Epithelial cell of proximal tubule (primary cell): ENCODE measurements at places on chromosomes 12 and 14.
A peak's percentile ranks its signal among the peaks of the same experiment; 100 is the strongest.

DNA sequence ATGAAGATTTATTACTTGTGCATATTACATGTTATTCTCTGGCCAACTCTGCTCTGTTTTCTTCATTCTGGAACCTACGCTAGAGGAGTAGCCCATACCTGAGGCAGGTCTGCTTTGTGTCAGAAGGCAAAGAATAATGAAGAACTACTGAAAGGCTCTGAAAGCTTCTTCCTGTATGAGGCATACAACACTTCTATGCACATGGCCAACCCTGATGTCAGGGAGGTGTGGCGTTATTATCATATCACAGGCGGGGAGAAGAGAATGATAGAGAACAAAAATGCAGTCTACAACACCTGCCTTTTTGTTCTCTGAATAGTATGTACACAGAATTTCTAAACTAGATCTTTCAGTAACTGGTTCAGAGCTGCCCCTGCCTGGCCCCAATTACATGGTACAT is 32.5 kb upstream of the CRY1 start:
- DNase-seq: no peak

DNA sequence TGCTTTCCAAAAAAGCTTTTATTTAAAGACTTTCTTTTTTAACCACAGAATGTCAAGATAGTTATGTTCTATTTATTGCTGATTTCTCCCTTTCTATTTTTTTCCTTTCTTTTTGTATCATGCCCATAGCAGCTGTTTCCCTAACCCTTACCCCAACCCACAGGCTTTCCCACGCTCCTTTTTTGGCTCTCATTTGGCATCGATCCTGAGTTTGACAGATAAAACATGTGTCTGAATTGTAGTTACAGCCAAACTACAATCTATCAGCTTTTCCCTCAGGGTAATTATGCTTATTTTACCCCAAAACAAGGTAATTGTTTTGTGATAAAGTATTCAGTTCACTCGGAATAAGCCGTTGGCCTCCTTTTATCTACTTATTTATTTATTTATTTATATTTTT is 46.7 kb downstream of the PDE3A start:
- DNase-seq: no peak

GRCh38 chr14:105126981-105127329 is 41.6 kb downstream of the JAG2 start:
- no peak for DNase-seq

GRCh38 chr12:77343291-77343690 is 277.9 kb upstream of the E2F7 start:
- DNase-seq: no peak

DNA sequence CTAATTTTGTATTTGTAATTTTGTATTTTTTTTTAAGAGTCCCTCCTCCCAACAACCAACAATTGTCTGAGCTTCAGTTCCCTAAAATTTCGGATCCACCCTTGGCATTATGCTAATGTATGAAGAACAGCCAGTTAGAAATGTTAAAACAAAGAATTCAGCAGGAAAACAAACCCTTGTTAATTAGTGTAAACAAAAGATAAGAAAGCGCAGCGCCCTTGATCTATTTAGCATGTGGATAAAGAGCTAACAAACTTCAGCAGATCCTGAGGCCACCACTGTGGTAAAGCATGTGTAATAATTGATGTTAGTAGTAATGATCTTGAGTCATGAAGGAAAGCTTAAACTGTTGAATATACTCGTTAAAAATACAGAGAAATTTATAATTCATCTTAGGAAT is 199.8 kb downstream of the TMX1 start:
- no peak for DNase-seq

GRCh38 chr12:41466300-41466699 is 278.2 kb downstream of the PDZRN4 start:
- DNase-seq: no peak

DNA sequence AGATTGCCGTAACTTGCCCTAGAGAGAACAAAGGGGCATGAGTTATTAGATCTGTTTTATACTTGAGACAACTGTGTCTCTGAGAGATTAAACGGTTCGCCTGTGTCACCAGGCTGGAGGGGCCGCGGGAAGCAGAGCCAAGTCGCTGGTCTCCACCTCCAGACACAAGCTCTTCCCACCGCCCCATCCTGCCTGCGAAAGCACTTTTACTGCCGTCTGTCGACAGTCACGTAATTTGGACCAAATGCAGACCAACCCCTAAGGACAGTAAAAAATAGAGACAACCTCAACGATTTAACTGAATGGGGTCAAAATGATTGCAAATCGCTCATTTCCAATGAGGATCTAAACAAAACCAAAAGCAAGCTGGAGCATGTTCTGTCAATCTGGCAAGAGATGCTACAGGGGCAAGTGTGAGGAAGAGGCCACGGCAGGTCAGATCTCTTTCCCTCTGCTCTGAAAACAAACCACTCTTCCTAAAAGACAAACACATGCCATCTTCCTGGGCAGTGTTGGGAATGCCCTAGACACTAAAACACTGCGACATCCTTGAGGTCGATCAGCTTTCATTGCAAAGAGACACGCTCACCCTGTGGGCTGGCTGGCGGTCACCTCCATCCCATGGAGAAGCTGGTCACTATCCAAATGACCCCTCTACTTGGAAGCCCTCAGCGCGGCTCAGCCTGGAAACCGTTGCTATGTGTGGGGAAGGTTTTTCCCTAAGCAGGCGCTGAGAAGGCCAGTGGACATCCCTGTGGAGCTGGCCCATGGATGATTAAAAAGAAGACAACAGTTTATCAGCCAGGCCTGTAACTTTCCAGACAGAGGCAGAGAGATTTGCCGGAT is 17.1 kb downstream of the GSC start:
- no peak for DNase-seq

DNA sequence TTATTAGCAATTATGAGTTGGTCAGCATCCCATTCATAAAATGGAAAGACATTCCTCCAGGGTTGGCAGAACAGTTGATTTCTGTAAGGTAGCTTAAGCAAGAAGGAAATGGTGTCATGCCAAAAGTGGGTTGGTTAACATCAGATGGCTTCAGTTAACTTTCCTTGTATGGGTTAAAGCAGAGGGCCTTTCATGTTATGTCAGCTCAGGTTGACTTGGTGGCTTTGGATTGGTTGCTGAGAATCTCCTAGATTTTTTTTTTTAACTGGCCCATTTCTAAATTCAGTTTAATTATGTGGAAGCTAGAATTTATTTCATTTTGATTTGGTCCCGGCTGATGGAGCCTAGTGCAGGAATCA is 87.8 kb downstream of the BBS10 start:
- no peak for DNase-seq

DNA sequence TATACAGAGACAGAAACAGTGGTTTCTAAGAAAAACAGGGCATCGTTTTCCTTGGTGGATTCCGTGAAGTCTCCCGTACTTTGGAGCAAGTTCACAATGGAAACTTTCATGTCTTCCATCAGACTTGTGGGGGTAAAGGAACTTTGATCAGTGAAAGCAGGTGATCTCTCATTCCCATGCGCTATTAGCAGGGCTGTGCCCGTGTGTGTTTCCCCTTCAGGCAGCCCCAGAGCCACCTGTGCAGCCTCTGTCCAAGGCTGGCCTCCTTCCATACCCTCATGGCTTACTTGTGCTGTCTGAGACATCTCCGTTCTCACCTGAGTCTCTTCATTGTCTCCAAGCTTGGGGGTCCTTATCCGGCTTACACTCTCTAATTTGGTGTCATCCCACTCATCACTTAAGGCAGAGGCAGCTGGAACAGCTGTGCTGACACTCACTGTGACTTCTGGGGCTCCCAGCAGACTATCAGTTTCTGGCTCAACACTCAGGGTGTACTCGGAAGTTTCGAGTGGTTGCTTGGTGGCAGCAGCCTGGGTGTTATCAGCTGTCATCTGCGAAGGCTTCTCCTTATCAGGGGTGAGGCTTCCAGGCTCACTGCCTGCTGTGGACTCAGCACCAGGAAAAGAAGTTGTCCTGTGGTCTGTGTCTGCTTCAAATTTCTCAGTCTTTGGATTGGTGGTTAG is 13.8 kb downstream of the ARMH4 start:
- no peak for DNase-seq

GRCh38 chr12:69872804-69873203 is 47.8 kb downstream of the MYRFL start:
- DNase-seq: no peak

- no peak for DNase-seq
Measured at GRCh38 chr12:6950401-6950801, 755 bp upstream of the PTPN6 start.

GRCh38 chr14:94827711-94828447 is 58.0 kb upstream of the GSC start:
- DNase-seq: no peak

- DNase-seq: no peak
Measured at GRCh38 chr12:5923751-5924150, 21.3 kb downstream of the ANO2 start.

GRCh38 chr14:52048641-52049204 is 20.1 kb downstream of the NID2 start:
- DNase-seq: no peak

DNA sequence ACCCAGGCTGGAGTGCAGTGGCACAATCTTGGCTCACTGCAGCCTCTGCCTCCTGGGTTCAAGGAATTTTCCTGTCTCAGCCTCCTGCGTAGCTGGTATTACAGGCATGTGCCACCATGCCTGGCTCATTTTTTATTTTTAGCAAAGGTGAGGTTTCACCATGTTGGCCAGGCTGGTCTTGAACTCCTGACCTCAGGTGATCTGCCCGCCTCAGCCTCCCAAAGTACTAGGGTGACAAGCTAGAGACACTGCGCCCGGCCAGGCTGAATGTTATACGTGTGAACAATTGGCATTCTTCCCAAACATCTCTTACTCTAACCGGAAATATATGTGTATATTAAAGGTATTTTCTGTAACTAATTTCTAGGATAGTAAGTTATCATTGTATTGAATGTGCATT is 13.2 kb upstream of the LIMA1 start:
- DNase-seq: no peak

GRCh38 chr14:76919431-76920330 is 93.5 kb downstream of the LRRC74A start:
- DNase-seq: peak; percentile 63

GRCh38 chr12:11863988-11864387 is 206.8 kb upstream of the BCL2L14 start:
- DNase-seq: no peak

- no peak for DNase-seq
Measured at GRCh38 chr14:45177076-45177475, 41.3 kb downstream of the FANCM start.

GRCh38 chr12:125124320-125124966 is 59.2 kb downstream of the AACS start:
- no peak for DNase-seq

DNA sequence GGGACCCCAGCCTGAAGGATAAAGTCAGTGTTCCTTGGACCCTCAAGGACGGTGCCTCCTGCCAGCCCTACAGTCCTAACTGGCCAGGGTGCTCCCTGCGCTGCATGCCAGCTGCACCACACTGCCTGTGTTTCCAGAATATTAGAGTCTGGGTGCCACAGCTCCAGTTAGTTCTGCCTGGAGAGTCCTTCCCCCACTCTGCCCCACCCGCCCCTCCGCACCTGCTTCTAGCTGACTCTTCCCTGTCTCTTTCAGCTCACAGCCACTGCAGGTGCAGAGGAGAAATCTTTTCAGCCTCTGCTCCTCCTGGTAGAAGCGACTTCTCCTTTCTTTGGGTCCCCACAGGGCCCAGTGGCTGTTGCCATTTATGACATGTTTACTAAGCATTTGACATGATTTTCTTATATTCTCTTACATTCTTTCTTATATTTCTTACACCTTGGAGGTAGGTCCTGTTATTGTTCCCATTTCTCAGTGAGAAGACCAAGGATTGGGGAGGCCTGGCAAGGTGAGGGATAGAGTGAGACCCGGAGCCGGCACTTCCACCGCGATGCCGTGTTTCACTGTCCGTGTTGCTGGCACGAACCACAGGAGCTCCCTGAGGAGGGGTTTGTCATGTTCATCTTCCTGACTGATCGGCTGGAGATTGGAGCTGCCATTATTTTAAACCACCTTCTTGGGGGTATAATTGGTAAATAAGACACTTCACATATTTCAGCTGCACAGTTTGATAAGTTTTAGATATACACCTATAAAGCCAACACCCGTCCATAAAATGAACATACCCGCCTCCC is 29.4 kb downstream of the SYNE3 start:
- no peak for DNase-seq

- DNase-seq: no peak
Measured at GRCh38 chr14:59086241-59086882, 102.1 kb upstream of the DAAM1 start.

DNA sequence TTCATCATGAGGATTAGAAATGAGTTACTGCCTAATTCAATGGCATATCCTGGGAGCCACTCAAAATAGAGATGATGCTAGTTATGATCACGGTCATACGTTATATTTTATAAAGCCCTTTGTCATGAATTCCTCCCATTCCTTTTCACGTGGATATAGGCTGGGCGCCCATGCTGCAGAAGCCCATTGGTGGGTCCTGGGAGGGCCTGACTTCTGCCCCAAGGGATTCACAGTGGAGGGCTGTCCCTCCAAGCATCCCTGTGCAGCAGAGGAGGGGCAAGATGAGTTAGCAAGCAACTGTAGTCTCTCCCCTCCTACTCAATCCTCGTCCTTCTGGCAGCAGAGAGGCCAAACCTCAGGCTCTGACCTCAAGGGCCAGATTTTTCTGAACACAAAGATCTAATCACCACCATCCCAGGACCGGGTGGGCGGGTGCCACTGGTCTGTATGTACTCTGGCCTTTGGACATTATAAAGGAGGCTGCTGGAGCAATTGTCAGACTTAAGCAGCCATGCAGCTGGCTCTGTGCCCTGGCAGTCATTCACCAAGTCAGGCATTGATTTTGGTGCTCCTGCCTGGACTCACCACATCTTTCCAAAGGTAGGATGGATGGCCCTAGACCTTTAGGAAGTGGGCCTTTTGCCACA is 8.6 kb downstream of the GLTP start:
- DNase-seq: no peak

GRCh38 chr12:106288494-106289195 is 13.9 kb upstream of the TCP11L2 start:
- DNase-seq: no peak

DNA sequence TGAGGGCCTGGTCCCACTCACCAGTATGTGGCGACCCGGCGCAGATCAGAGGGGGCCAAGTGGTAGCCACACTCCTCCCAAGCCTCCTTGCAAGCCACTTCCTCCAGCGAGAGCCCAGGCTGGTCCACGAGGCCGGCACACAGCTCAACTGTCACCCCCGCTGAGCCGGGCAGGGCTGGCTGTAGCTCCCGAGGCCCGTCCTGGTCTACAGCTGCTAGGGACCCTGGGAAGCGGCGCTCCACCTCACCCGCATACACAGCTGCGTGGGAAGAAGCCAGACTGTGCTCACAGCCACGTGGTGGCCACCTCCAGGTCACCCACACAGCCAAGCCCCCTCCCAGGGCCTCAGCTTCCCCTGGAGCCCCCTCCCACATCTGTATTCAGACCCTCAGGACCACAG is 4.6 kb downstream of the NUDT14 start:
- DNase-seq: no peak
